A172 (cell line): ENCODE measurements at places on chromosomes 3 and 15.

GRCh38 chr3:100656945-100657344, 47.5 kb downstream of the ADGRG7 start:
- DNase-seq: no peak

DNA sequence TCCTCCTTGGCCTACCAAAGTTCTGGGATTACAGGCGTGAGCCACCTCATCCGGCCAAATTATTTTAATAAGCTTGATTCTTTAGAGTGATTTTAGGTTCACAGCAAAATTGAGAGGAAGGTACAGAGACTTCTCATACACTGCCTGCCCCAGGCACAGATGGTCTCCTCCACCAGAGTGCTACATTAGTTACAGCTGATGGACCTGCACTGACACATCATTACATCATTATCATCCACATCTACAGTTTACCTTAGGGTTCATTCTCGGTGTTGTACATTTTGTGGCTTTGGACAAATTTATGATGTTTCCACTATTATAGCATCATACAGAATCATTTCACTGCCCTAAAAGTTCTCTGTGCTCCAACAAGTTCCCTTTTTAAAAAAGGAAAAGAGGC, 4.4 kb upstream of the VPS8 start:
- no peak for DNase-seq

- no peak for DNase-seq
Observed at GRCh38 chr3:32453346-32453745, 49.3 kb downstream of the CMTM6 start.

DNA sequence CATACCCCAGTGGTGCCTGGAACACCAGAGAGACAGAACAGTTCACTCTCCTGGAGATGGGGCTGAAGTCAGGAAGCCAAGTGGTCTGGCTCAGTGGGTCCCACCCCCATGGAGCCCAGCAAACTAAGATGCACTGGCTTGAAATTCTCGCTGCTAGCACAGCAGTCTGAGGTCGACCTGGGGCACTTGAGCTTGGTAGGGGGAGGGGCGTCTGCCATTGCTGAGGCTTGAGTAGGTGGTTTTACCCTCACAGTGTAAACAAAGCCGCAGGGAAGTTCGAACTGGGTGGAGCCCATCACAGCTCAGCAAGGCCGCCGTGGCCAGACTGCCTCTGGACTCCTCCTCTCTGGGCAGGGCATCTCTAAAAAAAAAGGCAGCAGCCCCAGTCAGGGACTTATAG, 272.0 kb downstream of the KLF13 start:
- no peak for DNase-seq

GRCh38 chr15:39785139-39785538, 2.5 kb upstream of the FSIP1 start:
- no peak for DNase-seq

GRCh38 chr3:120780977-120781376, 38.4 kb downstream of the GTF2E1 start:
- peak; percentile 98 for DNase-seq

GRCh38 chr15:65484876-65485275, 32.6 kb downstream of the DPP8 start:
- no peak for DNase-seq

- no peak for DNase-seq
Observed at GRCh38 chr3:132435911-132436425, 18.7 kb downstream of the DNAJC13 start.

- DNase-seq: no peak
Observed at GRCh38 chr3:68135067-68135466, 480.7 kb upstream of the SUCLG2 start.

GRCh38 chr15:31267161-31268107, 59.2 kb upstream of the KLF13 start:
- DNase-seq: no peak

DNA sequence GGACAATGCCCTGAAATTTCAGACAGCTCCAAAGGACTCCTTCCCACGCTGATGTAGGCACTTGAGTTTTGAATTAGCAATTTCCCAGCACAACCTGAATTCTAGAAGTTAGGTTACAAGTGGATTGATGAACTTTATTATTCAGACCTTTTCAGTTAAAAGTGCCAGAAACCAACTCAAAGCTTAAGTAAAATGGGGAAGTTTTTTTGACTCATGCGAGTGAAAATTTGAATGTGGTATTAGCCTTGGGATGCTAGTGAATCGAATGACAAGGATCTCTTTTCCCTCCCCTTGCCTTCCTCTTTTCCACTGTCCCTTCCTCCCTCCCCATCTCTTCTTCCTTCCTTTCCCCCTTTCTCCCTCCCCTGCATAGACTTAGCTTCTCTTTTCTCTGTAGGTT, 295.1 kb upstream of the PROK2 start:
- no peak for DNase-seq

- DNase-seq: no peak
Observed at GRCh38 chr3:140157161-140157560, 222.2 kb downstream of the CLSTN2 start.

GRCh38 chr3:114973536-114973935, 173.6 kb downstream of the ZBTB20 start:
- no peak for DNase-seq

GRCh38 chr3:185582236-185582635, 3.9 kb upstream of the SENP2 start:
- no peak for DNase-seq

DNA sequence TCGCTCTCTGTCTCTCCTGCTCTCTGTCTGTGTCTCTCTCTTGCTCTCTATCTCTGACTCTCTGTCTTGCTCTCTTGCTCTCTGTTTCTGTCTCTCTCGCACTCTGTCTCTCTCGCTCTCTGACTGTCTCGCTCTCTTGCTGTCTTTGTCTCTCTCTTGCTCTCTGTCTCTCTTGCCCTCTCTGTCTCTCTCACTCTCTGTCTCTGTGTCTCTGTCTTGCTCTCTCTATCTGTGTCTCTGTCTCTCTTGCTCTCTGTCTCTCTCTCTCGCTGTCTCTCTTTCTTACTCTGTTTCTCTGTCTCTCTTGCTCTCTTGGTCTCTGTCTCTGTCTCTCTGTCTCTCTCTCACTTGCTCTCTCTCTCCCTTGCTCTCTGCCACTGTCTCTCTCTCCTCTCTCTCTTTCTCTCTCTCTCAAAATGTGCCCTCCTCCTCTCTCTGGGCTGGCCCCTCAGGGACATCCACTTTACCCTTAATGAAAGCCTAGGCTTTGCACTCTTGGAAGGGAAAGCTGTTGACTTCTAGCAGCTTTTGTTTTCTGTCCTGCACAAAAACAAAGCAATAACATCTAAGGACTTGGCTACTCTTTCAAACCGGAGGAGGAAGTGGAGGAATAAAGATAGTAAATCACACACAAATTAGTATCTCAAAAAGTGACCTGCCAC, 73.9 kb upstream of the NR2E3 start:
- no peak for DNase-seq

DNA sequence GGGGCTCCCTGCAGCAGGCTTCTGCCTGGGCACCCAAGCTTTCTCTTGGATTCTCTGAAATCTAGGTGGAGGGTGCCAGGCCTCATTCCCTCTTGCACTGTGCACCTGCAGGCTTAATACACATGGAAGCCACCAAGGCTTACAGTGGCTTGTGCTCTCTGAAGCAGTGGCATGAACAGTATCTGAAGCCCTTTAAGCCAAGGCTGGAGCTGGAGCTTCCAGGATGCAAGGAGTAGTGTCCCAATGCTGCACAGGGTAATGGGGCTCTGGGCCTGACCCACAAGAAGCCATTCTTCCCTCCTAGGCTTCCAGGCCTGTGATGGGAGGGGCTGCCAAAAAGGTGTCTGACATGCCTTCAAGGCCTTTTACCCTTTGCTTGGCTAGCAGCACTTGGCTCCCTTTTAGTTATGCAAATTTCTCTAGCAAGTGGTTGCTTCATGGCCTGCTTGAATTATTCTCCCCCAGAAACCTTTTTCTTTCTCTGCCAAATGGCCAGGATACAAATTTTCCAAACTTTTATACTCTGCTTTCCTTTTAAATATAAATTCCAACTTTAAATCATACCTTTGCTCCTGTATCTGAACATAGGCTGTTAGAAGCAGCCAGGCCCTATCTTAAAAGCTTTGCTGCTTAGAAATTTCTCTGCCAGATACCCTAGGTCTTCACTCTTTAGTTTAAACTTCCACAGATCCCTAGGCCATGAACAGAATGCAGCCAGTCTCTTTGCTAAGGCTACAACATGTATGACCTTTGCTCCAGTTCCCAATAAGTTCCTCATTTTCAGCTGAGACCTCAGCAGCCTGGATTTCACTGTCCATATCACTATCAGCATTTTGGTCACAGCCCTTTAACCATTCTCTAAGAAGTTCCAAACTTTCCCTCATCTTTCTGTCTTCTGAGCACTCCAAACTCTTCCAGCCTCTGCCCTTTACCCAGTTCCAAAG, 201.1 kb upstream of the LRRFIP2 start:
- DNase-seq: no peak

GRCh38 chr15:87118435-87118834, 1038.8 kb downstream of the AGBL1 start:
- DNase-seq: no peak

DNA sequence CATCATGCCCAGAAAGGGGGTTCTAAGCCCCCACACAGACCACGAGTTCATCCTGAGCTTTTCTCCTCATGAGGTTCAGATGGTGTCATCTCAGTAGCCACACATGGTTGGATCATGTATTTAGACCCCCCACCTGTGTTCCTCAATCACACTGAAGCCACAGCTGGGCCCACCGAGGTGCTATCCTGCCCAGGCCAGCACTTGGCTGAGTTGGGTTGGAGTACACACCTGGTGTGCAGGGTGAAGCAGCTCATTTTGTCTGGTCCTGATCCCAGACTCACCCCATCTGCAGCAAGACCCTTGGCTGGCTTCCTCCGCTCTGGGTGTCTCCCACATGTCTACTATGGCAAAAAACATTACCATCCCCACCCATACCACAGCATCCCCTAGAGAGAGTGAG, 41.9 kb downstream of the ACAA1 start:
- DNase-seq: no peak

GRCh38 chr15:52566889-52567288, 1.9 kb downstream of the ARPP19 start:
- no peak for DNase-seq

GRCh38 chr3:140391061-140391460, 286.8 kb upstream of the TRIM42 start:
- no peak for DNase-seq

GRCh38 chr3:11705049-11705448, 61.3 kb upstream of the VGLL4 start:
- DNase-seq: no peak

DNA sequence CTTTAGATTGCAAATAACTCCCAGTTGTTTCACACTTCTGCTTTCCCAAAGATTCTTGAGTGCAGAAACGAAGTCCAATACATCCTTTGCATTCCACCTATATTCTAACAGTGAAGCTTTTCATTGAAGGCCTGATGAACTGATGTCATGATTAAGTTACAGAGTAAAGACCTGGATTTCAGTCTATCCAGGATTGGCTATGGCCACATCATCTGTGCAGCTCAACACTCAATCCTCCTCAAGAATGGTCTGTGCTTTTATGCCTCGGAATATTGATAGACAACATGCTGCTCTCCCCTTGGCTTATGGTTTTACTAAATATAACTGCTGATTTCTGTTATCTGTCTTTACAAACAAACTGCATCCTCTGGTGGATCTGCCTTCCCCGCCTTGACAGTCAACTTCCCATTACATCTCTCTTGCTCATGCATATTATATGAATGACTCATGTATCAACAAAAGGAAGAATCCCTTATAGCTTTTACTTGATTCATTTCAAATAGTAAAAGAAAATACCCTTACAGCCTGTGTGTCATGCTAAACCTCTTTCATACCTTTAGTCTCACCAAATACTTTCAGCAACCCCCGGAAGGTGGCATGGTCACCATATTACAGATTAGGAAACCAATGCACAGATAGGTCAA, 59.5 kb downstream of the SCN11A start:
- DNase-seq: peak; percentile 90

DNA sequence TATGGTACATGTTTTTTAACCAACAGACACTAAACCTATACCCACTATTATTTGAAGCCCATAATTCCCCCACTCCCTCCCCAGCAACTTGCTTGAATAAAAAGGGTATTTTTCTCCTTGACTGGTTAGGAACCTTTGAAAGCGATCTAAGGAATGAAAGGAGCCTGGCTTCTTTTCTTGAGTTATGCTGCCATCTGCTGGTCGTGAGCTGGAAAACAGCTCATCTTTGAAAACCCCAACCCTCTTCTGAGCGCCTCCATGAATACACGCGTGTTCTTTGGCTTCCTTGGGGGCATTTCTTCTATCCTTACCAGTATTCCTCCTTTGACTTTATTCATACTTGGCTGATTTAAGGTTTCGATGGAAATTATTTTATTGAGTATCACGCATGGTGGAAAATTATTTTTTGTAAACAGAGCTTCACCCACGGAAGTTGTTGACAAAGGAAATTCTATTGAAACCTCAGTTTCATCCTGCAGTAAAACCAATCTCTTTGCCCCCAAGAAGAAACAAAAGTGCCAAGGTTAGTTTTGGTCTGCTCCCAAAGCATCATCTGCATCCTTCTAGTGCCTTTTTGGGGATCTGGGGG, 171.6 kb downstream of the SV2B start:
- DNase-seq: peak; percentile 41

- no peak for DNase-seq
Observed at GRCh38 chr3:40645883-40646282, 121.1 kb downstream of the ZNF621 start.

DNA sequence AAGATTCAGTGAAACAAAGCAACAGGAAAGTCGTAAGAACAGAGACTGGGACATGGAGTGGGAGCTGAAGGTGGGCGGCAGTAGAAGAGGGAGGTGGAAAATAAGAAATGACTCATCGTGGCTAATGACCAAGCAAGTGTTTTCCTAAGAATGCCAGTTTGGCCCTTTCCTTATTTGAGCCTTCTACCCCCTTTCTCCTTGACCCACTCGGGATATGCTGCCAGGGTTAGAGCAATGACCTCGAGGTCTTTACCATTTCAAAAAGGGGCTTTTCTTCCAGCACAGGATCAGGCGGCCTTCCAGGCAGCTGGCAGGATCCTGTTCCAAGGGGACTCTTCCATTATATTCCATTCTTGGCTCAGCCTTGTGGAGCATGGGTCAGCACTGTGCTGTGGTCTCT, 241.1 kb downstream of the RYR3 start:
- DNase-seq: no peak

DNA sequence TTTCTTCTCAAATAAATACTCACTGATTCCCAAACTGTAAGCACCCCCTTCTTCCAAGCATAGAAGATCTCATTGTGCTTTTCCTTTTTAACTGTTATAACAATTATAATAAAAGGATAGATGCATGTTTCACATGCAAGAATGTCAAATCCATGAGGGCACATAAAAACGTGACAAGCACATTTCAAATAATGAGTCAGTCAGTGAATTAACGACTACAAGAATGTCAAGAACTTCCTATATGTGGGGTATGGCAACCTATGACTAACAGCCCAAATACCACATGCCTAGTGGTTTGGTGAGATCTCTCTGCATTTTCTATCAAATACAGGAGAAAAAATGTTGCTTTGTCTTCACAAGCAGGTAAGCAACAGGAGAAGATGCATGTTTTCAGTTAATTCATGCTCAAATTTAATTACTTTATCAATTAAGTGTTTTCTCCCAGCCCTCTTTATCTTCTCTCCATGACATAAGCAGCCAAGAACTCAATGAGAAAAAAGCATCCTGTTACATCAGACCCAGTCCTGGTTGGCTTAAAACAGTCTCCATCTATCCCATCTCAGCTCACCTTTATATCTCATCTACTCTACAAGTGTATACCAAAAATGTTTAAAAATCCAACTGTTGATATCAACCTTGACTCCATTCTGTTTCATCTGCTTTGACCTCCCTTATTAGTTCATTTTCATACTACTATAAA, 181.5 kb upstream of the LMCD1 start:
- peak; percentile 51 for DNase-seq

GRCh38 chr15:77988347-77989295, 88.9 kb downstream of the TBC1D2B start:
- no peak for DNase-seq

- no peak for DNase-seq
Observed at GRCh38 chr3:133303430-133303829, 96.4 kb upstream of the BFSP2 start.

GRCh38 chr3:123331006-123331405, 117.9 kb downstream of the ADCY5 start:
- no peak for DNase-seq
